Hematopoietic multipotent progenitor cell treated with erythropoietin and hydrocortisone succinate and interleukin-3 and kit ligand, for 6 days (in vitro differentiated cells): ENCODE measurements at places on chromosomes 5 and 9.

- no peak for DNase-seq
These were observed 141.9 kb upstream of the EFNA5 start for GRCh38 chr5:107812570-107813141.

- DNase-seq = no peak
These were observed 55.9 kb downstream of the ARHGAP26 start for GRCh38 chr5:142826093-142826492.

- DNase-seq = no peak
These were observed 11.3 kb upstream of the RIOK2 start for GRCh38 chr5:97194366-97194765.

- DNase-seq = no peak
These were observed 354.8 kb downstream of the ENC1 start for GRCh38 chr5:74285675-74286280.

DNA sequence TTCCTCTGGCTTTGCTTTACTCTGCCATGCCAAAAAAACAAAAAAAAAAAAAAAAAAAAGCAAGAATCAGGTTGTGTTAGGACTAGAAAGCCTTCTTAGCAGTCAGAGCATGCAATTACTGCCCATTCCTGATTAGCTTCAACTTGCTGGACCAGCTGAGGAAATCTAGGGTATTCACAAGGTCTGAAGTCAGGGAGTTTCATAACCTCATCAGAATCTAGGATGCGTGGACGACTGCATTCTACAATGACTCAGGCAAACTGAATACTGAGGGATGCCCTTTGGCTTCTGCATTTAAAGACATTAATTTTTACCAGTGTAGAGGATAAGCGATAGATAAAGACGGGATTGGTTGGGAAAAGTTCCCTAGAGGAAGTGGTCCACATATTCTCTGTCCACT is 39.2 kb upstream of the SHOC1 start:
- no peak for DNase-seq

GRCh38 chr5:12080761-12081160 is 176.5 kb upstream of the CTNND2 start:
- DNase-seq = no peak

- no peak for DNase-seq
These were observed 118.6 kb downstream of the KIAA0825 start for GRCh38 chr5:94499806-94500205.

DNA sequence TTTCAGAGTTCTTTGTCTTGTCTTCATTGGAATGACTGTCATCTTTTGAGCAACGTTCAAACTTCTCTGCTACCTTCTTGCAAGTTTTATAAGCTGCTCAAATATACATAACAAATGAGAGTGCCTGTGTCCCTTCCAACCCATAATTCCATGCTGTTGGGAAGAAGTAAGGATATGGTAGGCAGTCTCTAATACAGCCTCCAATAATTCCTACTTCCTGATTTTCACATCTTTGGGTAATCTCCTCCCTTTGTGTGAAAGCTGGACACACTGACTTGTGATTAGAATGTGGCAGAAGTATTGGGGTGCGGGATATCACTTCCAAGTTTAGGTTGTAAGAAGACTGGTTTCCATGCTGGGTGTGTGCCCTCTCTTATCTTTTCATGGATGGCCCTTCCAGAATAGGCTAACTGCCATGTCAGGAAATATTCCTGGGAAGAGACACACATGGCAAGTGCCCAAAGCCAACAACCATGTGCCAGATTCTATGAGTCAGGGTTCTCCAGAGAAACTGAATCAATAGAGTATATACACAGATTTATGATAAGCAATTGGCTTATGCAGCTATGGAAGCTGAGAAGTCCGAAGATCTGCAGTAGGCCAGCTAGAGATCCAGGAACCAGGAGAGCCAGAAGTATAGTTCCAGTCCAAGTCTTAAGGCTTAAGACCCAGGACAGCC is 531.3 kb downstream of the NTRK2 start:
- DNase-seq = no peak

DNA sequence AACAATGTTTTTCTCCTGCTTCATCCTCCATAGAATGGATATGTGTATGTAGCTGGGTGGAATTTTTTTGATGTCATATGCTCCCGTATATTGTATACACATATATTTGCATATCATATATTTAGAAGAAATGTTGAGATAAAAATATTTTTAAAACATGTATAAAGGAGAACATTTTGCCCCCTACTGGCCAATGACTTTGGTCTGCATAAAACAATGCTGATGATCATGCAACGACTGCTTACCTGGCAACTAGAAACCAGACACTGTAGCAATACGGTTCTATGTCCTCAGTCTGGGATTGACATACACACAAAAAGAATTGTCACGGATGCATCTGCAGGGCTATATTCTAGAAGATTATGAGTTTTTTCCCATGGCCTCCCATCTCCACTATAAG is 503.6 kb downstream of the ELAVL2 start:
- no peak for DNase-seq
